ENCODE measurements at places on chromosomes 16 and 17.

- peak; percentile 70 for DNase-seq
Observed at GRCh38 chr16:48384520-48385252, 527 bp downstream of the SIAH1 start.

DNA sequence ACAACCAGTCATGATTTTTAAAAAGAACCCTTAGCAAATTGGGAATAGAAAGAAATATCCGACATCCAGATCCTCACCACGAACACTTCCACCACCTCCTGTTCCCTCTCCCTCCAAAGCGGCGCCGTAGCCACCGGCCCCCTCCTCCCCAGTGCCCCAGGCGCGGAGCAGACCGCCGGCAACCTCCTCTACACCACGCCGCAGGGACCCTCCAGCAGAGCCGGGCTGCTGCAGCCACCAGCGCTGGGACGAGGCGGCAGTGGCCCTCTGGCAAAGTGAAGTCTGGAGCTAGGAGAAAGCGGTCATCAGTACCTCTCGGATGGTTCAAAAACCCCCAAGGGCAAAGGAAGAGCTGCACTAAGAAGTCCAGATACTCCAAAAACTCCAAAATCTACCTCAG, 41.4 kb upstream of the SLFN13 start:
- no peak for DNase-seq

DNA sequence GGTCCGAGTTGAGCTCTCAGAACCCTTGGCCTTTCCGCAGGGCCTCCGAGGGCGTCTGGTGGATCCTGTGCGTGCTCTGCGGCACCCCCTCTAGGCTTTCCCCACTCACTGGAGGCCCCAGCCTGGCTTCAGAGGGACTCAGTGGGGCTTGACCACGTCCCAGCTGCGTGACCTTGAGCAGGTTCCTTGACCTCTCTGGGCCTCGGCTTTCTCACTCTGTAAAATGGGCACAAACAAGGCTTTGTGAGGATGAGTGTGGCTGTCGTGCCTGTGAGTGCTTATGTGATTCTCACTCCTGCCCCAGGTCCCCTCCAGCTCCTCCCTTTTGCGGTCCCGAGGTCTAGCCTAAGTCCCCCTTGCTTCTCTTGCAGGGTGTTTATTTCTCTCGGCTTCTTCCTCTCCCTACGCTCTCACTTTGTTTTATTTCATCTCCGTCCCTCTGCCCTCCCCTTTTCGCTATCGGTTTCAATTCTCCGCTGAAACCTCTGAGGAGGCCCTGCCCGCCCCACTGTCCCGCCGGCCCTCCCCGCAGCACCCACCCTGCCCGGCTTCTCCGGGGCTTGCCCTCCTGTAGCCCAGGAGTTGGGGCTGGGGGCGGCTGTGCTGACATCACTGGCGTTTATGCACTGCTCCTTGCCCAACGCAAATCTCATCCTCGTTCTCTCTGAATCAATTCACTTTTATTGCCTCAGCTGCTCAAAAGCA, 82.3 kb upstream of the CBX4 start:
- no peak for DNase-seq

- DNase-seq: no peak
Observed at GRCh38 chr16:81553080-81553813, 108.6 kb downstream of the CMIP start.

DNA sequence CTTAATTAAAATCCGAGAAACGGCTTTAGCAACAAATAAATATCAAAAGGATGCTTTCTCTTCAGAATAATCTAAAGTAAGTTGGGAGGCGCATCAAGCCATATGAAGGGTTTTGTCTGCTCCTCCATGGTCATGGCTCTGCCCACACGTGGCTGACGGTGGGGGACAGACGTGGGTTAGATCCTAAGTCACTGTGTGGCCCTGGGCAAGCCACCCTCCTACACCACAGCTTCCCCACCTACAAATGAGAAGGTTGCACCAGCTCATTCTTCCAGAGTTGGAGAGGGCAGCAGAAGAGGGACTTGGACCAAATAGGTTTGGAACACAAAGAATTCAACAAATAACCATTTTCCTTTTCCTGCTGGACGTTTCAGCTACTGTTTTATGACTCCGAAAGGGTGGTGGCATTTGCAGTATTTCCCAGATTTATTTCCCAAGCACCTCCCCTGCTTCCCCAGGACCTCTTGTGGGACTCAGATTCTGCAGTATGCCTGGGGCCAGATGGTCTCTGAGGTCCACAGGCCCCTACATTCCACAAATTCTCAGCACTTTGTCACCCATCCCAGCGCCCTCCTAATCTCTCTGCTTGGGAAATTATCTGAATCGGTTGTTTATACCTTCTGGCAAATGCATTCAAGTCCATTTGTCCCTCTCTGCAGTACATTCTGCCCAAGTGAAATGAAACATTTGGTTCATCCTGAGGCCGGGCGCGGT, 17.8 kb downstream of the LRRC75A start:
- no peak for DNase-seq

- peak; percentile 66 for DNase-seq
Observed at GRCh38 chr17:82350182-82351030, 8.6 kb upstream of the TEX19 start.

DNA sequence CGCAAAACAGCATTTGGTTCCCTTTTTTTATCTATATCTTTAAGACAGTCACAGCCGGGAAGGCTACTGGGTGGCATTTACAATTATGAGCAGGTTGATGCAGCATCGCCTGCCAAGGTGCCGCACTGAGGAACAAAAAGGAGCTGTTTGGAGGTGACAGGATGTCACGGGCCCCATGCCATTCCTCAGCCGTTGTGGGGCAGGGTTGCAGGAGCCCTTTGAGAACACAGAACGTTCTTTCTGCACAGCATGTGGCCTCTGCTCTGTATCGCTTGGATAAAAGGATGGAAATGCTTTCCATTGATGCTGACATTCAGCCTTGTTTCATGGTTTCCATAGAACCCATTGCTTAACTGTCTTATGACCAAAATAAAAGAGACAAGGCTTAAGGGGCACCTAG, 141.9 kb upstream of the CDH5 start:
- DNase-seq: no peak

GRCh38 chr16:4506450-4506849, 30.3 kb downstream of the HMOX2 start:
- DNase-seq: peak; percentile 74

GRCh38 chr16:68744744-68745280, 7.7 kb downstream of the CDH1 start:
- DNase-seq: peak; percentile 15

DNA sequence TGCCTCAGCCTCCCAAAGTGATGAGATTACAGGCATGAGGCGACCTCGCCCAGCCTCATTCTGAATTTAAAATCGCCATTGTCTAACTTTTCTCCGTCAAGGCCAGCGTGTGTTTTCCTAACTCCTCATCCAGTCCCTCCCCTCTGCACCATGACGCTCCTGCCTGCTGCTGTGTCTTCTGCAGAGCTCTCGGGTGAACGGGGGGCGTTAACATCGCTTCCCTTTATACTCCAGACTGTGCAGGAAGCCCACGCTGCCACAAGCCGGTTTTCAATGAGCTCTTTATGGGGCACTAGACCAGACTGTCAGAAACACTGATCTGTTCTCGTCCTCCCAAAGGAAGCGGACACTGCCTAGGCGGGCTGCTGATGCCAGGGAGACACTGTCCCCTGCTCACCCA, 13.2 kb downstream of the AANAT start:
- no peak for DNase-seq

GRCh38 chr17:7897090-7897489, 8.5 kb downstream of the CHD3 start:
- DNase-seq: no peak

DNA sequence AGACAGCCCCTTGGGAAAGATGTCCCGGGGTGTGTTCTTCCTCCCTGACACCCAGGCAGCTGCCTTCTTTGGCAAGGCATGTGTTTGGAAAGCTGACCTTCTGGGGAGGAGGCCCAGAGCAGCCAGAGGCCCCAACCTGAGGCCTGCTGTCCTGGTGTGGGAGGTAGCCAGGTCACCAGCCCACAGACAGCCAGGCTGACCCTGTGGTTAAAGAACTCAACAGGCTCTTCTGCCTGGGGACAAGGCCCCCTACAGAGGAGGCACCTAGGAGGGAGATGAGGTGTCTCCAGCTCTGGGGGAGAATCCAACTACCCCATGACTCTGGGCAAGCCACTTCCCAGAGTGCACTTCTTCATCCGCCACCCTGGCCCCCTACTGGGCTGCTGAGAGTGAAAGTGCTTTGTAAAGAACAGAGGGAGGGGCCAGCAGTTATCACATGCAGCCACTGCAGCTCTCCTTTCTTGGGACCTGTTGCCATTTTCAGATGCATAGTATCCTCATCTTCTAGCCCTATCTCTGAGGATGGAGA, 13.1 kb upstream of the SREBF1 start:
- peak; percentile 44 for DNase-seq

DNA sequence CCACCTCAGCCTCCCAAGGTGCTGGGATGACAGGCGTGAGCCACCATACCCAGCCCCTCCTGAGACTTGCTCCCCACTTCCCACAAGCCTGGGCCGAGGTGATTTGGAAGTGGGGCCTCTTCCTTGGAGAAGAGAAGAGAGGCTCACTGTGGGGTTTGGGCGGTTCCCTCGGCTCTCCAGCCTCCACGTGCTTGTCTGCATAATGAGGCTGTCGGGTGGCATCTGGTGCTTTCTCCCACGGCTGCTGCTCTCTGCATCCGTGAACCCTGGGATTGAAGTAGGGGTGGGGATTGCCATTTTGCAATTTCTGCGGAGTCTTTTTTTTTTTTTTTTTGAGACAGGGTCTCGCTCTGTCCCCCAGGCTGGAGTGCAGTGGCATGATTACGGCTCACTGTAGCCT, 101.4 kb downstream of the RAP1GAP2 start:
- DNase-seq: no peak

- no peak for DNase-seq
Observed at GRCh38 chr16:62717026-62717425, 680.8 kb upstream of the CDH8 start.

- DNase-seq: no peak
Observed at GRCh38 chr16:23523321-23523720, 13.0 kb upstream of the GGA2 start.

DNA sequence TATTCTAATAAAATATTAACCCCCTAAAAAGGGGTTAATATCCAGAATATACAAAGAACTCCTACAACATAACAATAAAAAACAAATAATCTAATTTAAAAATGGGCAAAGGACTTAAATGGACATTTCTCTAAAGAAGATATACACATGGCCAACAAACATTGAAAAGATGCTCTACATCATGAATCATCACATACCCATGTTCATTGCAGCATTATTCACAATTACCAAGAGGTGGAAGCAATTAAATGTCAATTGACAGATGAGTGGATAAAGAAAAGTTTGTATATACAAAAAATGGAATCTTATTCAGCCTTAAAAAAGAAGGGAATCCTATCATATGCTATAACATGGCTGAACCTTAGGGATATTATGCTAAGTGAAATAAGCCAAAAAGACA, 36.8 kb downstream of the CPD start:
- DNase-seq: no peak

DNA sequence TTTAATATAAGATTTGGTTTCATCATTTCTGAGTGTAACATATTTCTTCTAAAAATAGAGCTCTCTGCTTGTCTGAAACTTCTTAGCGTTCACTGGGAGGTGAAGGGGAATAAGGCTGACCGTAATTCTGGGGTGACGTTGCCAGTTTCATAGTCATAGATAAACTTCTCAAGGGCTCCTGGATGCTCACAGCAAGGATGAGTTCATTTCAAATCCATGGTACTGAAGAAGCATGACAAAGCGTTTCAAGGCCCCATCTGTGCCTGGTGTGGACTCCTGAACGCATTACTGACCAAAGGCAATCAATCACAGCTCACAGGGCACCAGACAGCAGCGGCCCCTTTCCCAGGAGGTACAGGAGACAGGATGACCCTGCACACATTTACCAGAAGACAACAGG, 12.0 kb upstream of the EVPL start:
- no peak for DNase-seq

All from SHP77 (cell line).